Activated naive CD8-positive, alpha-beta T cell treated with anti-CD3 and anti-CD28 coated beads for 36 hours (primary cell): ENCODE measurements at places on chromosomes 3 and 15. TPM values are rescaled to one million over a fixed set of nuclear protein-coding genes. Genes with fewer than 3 reads are reported as not detected.

The FSTL1 gene
- total RNA-seq, result 1.6 TPM

The HTD2 gene
- total RNA-seq, result 10.1 TPM

The SMAD6 gene
- total RNA-seq, result 0.10 TPM

The C3orf62 gene
- 4.2 TPM for total RNA-seq

The ATP13A5 gene
- total RNA-seq, result not detected

The PAQR9 gene
- total RNA-seq, result not detected

The LSMEM2 gene
- total RNA-seq, result not detected

The SAXO2 gene
- 0.76 TPM for total RNA-seq

The WNT5A gene
- total RNA-seq, result not detected

The NEK11 gene
- total RNA-seq, result 2.1 TPM

The SI gene
- total RNA-seq, result not detected

The RHOV gene
- total RNA-seq, result 0.45 TPM

GRCh38 chr3:42814914-42815507, 5.8 kb downstream of the ACKR2 start:
- DNase-seq, result no peak

GRCh38 chr3:58586776-58587192, 9.6 kb upstream of the FAM107A start:
- no peak for DNase-seq

- DNase-seq, result no peak
Observed at GRCh38 chr3:14837878-14838258, 19.1 kb downstream of the FGD5 start.

GRCh38 chr3:196044513-196044912, 37.4 kb downstream of the TFRC start:
- no peak for DNase-seq

GRCh38 chr3:13419505-13420044, 547 bp downstream of the NUP210 start:
- peak; percentile 71 for DNase-seq

GRCh38 chr3:133396906-133397305, 3.0 kb upstream of the BFSP2 start:
- DNase-seq, result no peak

DNA sequence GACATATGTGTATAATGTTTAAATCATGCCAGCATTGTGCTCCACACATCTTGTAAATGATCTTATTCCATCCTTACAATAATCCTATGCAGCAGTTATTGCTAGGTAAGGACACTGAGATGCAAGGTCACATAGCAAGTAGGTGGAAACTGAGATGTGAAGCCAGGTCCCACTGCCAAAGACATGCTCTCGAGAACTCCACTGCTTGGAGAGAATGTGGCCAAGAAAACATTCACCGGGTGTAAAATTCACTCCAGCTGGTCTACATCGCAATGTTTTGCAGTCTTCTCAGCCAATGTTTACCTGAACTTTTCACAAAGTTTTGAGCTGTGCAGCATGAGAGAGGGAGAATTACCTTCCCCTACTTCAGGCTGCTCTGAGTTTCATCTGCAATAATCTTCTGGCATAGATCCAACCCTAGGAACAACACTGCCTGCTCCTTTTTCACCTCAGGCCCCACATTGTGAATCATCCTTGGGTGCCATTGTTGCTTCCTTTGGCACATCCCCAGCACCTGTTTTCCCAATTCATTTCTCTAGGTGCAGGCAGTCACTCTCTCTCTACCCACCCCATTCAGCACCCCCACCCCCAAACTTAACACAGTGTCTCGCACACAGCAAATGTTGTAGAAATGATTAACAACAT, 53.5 kb upstream of the PRTG start:
- DNase-seq, result no peak

DNA sequence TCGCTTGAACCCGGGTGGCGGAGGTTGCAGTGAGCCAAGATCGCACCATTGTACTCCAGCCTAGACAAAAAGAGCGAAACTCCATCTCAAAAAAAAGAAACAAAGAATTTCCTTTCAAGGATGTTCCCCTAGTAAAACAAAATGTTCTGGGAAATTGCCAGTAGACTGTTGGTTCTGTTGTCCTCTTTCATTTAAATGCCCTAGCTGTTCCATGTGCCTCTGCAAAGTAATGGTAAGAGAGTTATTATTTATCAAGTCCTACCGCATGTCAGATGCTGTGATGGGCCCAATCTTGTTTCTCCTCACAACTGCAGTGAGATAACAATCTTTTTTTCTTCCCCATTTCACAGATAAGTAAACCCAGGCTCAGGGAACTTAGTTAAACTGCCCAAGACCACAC, 254.3 kb upstream of the TPM1 start:
- no peak for DNase-seq

- no peak for DNase-seq
Observed at GRCh38 chr3:114848643-114849350, 298.3 kb downstream of the ZBTB20 start.

DNA sequence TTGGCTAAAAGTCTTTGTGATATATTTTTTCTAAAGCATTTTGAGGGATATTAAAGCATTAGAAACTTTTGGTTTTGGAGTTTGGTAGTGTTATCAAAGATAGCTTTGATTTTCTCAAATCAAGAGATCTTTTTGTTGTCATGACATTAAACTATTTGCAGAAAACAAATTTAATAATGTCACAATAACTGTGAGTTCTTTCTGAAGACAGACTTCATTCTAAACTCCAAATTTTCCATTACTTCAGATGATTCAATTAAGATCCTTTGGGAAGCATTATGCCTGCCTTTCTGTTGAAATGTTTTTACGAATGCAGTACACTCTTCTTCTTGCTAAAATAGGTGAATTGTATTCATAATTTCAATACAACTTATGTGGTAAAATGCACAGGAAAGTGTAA, 145.4 kb downstream of the ALCAM start:
- DNase-seq, result no peak

- peak; percentile 18 for DNase-seq
Observed at GRCh38 chr15:58043192-58043903, 22.2 kb downstream of the ALDH1A2 start.

DNA sequence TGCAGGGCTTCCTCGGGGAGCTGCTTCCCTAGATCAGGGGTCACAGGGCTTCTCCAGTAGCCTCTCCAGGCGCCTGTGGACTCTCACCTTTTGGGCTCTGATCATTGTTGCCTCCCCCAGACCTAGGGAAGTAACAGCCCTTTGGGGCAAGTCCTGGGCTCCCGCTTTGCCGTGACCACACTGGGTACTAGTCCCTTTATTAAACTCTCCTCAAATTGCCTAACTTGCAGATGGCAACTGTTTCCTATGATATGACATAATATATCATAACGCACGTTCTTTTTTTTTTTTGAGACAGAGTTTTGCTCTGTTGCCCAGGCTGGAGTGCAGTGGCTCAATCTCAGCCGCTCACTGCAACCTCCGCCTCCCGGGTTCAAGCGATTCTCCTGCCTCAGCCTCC, 17.9 kb upstream of the NRROS start:
- DNase-seq, result no peak

DNA sequence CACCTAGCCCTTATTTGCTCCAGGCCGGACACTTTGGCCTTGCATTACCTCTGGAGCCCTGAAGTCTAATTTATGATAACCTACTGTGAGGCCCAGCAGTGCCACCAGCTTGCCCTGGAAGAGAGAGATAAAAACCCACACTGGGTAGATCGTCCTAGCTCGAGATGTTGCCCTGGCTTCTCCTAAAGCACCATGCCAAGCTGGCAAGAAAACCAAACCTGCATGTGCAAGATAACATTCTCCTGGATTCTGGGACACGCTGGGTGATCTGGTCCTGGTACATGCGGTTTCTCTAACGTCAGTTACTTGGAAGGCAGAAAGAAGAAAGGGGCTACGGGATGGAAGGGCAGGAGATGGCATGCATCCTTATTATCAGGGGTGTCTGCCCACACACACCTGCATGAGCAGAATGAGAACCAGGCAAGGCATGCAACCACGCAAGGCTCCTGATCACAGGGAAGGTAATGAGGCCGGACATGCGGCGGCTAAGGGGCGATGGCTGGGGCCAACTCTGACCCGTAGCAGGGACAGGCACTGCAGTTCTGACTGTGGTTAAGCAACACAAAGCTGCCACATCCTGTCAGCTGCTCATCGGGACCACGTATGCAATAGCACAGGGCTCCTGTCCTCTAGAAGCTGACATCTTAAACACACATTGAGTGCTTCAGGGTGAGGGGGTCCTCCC, 73.0 kb downstream of the OXNAD1 start:
- peak; percentile 54 for DNase-seq

GRCh38 chr3:73503781-73504180, 121.0 kb downstream of the PDZRN3 start:
- no peak for DNase-seq

- DNase-seq, result no peak
Observed at GRCh38 chr15:82585072-82585471, 44.8 kb upstream of the RPS17 start.

- no peak for DNase-seq
Observed at GRCh38 chr3:69907554-69907953, 92.0 kb upstream of the SAMMSON start.

DNA sequence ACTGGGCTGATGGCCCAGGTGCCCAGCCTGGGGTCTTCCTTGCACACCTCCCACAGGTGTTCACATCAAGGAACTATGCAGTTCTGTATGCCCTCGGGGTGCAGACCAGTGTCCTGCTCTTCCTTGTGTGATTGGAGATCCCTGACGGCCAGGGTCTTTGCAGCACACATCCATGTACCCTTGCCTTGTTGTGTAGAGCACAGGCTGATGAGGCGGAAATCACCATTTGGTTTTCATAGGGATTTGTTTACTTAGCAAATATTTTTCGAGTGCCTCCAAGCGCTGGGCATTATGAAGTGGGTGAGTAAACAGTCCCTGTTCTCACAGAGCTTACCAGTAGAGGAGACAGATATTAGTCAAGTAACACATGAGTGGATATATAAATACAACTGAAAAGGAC, 209.3 kb upstream of the UMPS start:
- DNase-seq, result no peak

DNA sequence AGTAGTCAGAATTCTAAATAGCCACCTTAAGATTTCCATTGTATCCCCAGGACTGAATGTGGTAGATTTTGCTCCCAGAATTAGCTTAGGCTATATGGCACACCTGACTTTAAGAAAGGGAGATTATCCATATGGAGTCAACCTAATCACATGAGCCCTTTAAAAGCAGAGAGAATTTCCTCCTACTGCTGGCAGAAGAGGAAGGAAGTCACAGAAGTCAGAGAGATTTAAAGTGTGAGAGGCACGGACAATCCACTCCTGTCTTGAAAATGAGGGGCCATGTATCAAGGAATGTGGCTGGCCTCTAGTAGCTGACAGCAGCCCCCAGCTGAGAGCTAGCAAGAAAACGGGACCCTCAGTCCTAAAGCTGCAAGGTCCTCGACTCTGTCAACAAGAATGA, 26.8 kb downstream of the LRRC31 start:
- DNase-seq, result no peak

GRCh38 chr3:12041446-12042041, 37.4 kb downstream of the SYN2 start:
- no peak for DNase-seq

DNA sequence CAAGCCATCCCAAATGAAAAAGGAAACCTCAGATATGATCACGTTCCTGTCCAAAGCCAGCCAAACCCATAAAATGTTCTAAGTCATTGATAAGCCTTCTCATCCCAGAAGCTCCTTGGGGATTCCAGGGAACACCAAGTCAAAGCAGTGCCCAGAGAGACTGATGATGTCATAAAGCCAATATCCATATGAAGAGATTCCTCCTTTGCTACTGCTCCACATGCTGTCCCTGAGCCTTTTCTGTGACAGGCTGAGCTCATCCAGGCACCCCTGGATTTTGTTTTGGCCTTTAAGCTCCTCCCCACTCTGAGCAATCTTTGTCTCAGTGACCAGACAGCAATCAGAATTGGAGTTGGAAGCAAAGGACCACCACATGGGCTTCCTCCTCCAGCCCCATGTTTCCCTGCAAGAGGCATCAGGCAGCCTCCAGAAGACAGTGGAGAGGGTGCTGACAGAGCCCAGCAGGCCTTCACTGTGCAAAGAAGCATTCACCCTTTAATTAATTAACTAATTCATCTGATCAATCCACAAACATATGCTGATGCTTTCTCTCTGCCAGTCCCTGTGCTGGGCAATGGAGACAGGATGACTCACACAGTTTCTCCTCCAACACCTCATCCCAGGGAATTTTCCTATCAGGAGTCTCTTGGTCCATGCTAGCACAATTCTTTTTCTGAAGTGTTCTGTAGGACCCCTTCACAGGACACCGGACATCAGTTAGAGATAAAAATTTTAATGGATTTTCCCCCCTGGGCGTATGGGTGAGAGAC, 25.0 kb downstream of the MEX3B start:
- DNase-seq, result no peak

GRCh38 chr15:57213862-57214261, 162.4 kb upstream of the CGNL1 start:
- no peak for DNase-seq

GRCh38 chr3:169146866-169147237, 516.7 kb downstream of the MECOM start:
- no peak for DNase-seq

DNA sequence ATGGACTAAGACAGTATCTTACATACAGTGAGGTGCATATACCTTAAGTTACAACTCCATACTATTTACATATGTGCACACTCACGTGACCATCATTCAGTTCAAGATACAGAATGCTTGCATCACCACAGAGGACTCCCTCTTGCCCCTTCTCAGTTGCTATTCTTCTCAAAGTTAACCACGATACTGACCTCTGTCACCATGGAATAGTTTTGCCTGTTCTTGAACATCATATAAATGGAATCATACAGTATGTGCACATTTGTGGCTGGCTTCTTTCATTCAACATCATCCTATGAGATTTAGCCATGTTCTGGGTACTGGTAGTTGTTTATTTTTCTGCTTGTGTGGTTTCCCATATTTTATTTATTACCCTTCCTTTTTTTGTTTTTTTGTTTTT, 10.4 kb upstream of the ZSCAN2 start:
- DNase-seq, result no peak

GRCh38 chr3:129614435-129614834, 8.0 kb upstream of the PLXND1 start:
- no peak for DNase-seq

DNA sequence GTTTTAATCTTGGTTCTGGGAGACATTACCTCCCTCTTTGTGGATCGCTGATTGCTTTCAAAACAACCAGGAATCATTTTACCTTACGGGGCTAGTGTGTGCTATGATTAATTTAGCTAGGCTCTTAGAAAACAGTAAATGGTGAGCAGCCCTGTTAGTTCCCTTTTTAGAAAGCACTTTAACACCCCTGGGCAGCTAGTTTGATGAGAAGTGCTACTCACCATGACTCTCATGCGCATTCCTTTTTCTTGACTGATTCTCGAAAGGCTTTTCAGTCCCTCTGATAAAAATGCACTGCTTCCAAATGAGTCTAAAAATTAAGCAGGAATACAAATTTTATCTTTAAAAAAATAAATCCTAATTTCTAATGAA, 75.3 kb upstream of the LEKR1 start:
- DNase-seq, result no peak

GRCh38 chr3:105527535-105527934, 160.8 kb downstream of the ALCAM start:
- no peak for DNase-seq

- no peak for DNase-seq
Observed at GRCh38 chr3:100465892-100466777, 26.3 kb upstream of the TMEM45A start.

GRCh38 chr3:47661121-47661752, 82.6 kb upstream of the CSPG5 start:
- no peak for DNase-seq
